Stomach (tissue), 19 donors: ENCODE measurements at places on chromosomes 7 and 10. TPM values are rescaled to one million over a fixed set of nuclear protein-coding genes. Genes with fewer than 3 reads are reported as not detected.

- H3K4me3 ChIP-seq, result no peak overlapping the region
- peaks cover 52% of the 10 kb centered on the region for H3K4me1 ChIP-seq
- no peak overlapping the region for H3K27ac ChIP-seq
- DNase-seq, result no peak
- no peaks in the 10 kb centered on the region for H3K27me3 ChIP-seq
- no peaks in the 10 kb centered on the region for H3K36me3 ChIP-seq
Measured at GRCh38 chr10:44909910-44910309, 1.2 kb upstream of the TMEM72 start.

- no peak for DNase-seq
- H3K4me3 ChIP-seq, result no peak overlapping the region
- no peaks in the 10 kb centered on the region for H3K36me3 ChIP-seq
- no peak overlapping the region for H3K27ac ChIP-seq
- no peaks in the 10 kb centered on the region for H3K27me3 ChIP-seq
- no peaks in the 10 kb centered on the region for H3K4me1 ChIP-seq
Measured at GRCh38 chr10:77036276-77036675, 601.3 kb downstream of the KCNMA1 start.

DNA sequence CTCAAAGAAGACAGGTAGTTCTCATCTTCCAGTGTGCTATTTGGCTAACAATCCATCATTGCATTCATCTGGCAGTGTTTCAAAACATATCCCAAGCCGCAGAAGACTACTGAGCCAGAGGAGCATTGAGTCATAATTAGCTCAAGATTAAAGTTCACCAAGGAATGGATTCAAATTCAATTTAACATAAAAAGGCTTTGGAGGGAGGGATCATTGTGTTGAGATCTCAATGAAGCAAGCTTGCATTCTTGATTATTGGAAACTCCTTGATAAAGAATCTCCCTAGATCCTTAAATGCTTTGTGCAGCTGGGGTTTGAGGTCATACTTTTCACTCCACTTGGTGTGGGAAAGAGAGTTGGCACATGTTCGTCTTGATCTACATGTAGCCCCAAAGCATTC, 142.8 kb upstream of the SEMA3A start:
- H3K27me3 ChIP-seq, result no peaks in the 10 kb centered on the region
- no peaks in the 10 kb centered on the region for H3K4me1 ChIP-seq
- H3K27ac ChIP-seq, result no peak overlapping the region
- DNase-seq, result no peak

DNA sequence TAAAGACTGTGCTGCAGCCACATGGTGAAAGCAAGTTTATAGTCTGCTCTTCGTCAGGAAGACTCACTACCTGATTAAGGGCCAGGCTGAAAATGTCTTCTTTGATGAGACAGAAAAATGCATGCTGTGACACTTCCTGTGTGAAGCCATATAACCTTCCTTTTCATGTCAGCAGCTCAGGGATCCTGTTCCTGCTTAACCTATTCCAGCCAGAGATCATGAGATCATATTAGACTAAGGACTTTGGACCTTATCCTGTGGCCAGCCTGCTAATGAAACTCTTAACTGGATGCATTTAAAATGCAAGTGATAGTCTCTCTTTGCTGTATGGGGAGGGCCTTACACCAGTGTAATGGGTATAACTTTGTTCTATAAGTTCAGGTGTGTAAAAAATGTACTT, 165.2 kb downstream of the PTEN start:
- no peak overlapping the region for H3K27ac ChIP-seq
- H3K4me1 ChIP-seq, result no peaks in the 10 kb centered on the region
- peak; percentile 66 for DNase-seq
- H3K27me3 ChIP-seq, result no peaks in the 10 kb centered on the region
- H3K36me3 ChIP-seq, result no peaks in the 10 kb centered on the region
- H3K4me3 ChIP-seq, result no peak overlapping the region

GRCh38 chr10:80599424-80599847, 61.7 kb downstream of the SH2D4B start:
- H3K27ac ChIP-seq, result no peak overlapping the region
- DNase-seq, result no peak
- H3K4me3 ChIP-seq, result no peak overlapping the region
- H3K27me3 ChIP-seq, result no peaks in the 10 kb centered on the region
- no peaks in the 10 kb centered on the region for H3K4me1 ChIP-seq
- no peaks in the 10 kb centered on the region for H3K36me3 ChIP-seq

GRCh38 chr7:78558566-78558965, 760.0 kb downstream of the PHTF2 start:
- H3K27ac ChIP-seq, result no peak overlapping the region
- DNase-seq, result no peak
- no peak overlapping the region for H3K4me3 ChIP-seq
- no peaks in the 10 kb centered on the region for H3K27me3 ChIP-seq

DNA sequence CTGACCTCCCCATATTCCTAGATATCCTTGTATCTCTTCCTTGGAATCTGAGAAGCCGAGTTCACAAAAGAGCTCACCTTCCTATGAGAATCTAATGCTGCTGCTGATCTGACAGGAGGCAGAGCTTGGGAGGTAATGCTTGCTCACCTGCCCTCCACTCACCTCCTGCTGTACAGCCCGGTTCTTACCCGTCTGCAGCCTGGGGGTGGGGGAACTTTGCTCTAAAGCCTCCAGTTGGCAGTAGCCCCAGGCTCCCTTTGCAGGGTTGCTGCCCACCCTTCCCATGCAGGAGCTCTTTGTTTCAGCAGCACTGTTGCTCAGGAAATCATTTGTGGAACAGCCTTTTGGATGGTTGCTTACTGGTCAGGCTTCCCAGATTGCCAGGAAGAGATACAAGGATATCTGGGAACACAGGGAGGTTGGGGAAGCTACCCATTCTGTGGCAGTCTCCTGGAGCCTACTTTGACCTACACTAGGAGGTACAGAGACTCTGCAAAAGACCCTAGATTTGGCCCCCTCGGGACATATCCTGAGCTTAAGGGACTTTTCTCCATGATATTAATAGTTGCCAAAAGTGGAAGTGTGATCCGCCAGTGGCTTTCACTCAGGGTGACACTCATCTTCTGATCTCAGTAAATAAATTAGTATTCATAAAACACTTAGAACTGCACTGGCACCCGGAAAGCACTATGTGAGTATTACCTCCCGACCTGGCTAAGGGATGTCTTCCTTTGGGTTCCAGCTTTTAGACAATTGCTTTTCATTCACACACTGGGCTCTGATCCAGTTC, 363.7 kb upstream of the PODXL start:
- DNase-seq, result no peak
- no peaks in the 10 kb centered on the region for H3K4me1 ChIP-seq
- H3K27ac ChIP-seq, result no peak overlapping the region
- H3K4me3 ChIP-seq, result no peak overlapping the region
- H3K36me3 ChIP-seq, result no peaks in the 10 kb centered on the region

CNPY1 gene
- total RNA-seq, result 0.18 TPM

ATOH7 gene
- not detected for total RNA-seq

DNA sequence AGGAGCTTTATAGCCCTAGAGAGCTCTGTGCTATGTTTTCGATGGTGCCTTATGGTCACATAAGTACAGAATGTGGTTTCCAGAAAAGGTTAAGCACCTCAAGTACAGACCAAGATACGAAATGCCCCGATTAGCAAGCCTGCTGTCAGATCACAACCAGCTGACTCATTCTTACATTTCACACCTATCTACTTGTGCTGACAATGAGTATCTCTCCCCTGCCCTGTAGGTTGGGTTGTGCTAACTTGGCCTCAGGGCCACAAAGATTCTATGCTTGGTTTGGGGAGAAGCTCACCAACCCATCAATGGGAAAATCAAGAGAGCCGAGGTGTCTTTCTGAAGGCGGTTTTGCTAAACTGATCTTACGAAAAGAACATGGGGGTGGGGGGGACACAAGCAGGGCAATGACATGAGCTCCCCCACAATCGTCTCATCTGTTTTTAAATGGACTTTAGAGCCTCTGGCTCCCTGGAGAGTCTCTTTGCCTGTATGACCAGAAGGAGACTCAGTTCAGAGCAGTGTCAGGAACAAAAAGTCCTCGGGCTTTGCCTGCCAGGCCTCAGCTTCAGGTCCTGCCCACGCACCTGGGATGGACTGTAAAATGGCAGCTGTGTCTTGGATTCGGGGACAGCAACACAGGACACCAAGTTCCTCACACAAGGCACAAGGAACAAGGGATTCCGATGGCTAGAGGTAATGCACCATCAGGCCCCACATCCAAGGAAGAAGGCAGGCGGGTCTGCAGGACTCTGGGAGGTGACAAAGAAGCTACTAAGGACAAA, 55.1 kb downstream of the FAM53B start:
- DNase-seq, result no peak
- peaks cover 21% of the 10 kb centered on the region for H3K4me1 ChIP-seq
- no peak overlapping the region for H3K4me3 ChIP-seq
- H3K27me3 ChIP-seq, result no peaks in the 10 kb centered on the region
- H3K27ac ChIP-seq, result peak overlapping the region; percentile 78
- H3K36me3 ChIP-seq, result peaks cover under 1% of the 10 kb centered on the region

GRCh38 chr7:128887169-128888038, 23.1 kb downstream of the KCP start:
- H3K27ac ChIP-seq, result no peak overlapping the region
- H3K4me1 ChIP-seq, result peaks cover 15% of the 10 kb centered on the region
- H3K36me3 ChIP-seq, result no peaks in the 10 kb centered on the region
- peaks cover 58% of the 10 kb centered on the region for H3K27me3 ChIP-seq

PRF1 gene
- total RNA-seq, result 1.5 TPM

DNA sequence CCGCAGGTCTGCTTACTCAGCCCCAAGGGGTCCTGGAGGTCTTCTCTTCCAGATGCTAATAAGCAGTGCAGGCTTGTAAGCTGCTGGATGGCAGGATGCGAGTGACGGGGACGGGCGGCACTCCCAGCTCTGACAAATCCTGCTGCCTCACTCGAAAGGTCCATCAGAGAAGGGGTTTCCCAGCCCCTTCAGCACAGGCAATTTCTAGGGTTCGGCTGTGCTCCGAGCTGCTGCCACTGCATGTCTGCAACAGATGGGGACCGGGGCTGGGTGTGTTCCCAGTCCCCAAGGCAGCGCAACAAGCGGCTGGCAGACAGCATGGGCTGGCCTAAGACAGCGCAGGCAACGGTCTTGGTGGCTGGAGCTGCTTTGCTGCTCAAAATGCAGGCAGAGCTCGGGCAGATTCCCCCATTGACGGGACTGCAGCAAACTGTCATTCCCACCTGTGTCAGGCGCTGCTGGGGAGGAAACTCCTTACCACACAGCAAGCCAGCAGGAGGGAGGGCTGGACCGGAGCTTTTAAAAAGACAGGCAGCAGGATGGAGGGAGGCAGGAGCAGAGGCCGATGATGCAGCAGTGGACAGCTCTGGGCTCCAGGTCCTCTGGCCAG, 62.4 kb downstream of the PRKAG2 start:
- H3K27ac ChIP-seq, result no peak overlapping the region
- H3K36me3 ChIP-seq, result no peaks in the 10 kb centered on the region
- DNase-seq, result no peak
- H3K27me3 ChIP-seq, result no peaks in the 10 kb centered on the region
- no peak overlapping the region for H3K4me3 ChIP-seq
- peaks cover 41% of the 10 kb centered on the region for H3K4me1 ChIP-seq

DNA sequence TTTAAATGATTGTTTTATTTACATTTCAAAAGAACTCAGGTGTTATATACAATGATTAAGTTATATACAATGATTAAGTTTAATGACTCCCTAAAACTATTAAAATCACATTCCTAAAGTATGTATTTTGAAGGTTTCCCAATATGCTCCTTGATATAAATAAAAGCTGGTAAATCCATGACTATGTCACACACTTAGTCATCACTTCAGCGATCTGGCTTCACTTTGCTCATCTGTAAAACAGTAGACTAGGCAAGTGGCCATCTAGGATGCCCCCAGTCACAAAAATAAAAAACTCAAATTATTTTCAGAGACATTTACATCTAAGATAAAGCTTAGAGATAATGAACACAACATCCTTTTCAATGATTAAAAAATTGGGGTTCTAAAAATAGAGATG, 10.8 kb downstream of the ICA1 start:
- no peak overlapping the region for H3K27ac ChIP-seq
- H3K4me1 ChIP-seq, result peaks cover 13% of the 10 kb centered on the region
- H3K4me3 ChIP-seq, result no peak overlapping the region
- DNase-seq, result no peak

TAS2R41 gene
- total RNA-seq, result 1.5 TPM

DNA sequence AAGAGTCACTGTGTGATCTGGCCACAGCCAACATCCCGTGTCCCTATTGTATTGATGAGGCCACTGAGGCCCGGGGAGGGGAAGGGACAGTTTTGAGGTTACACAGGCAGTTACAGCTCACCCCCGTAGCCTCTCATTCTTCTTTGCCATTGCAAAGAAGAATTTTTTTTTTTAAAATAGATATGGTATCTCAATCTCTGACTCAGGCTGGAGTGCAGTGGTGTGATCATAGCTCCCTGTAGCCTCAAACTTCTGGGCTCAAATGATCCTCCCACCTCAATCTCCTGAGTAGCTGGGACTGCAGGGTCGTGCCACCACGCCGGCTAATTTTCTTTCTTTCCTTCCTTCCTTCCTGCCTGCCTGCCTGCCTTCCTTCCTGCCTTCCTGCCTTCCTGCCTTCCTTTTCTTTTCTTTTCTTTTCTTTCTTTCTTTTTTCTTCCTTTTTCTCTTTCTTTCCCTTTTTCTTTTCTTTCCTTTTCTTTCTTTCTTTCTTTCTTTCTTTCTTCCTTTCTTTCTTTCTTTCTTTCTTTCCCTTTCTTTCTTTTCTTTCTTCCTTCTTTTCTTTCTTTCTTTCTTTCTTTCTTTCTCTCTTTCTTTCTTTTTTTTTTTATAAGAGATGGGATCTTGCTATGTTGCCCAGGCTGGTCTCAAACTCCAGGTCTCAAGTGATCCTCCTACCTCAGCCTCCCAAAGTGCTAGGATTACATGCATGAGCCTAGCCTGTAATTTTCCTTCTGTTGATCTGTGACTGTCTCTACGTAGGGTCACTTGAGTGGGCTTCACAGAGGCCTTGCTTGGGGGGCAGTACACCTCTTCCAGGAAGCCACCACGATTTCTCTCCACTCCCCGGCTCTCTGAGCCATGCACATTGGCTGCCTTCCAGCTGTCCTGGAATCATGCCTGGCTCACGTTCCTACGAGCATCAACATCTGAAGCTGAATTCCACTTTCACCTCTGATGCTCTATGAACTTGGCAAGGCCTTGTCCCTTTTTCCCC, 31.3 kb downstream of the TMEM270 start:
- peak overlapping the region; percentile 73 for H3K27ac ChIP-seq
- H3K36me3 ChIP-seq, result no peaks in the 10 kb centered on the region
- H3K4me1 ChIP-seq, result peaks cover 49% of the 10 kb centered on the region
- no peak overlapping the region for H3K4me3 ChIP-seq

- H3K27me3 ChIP-seq, result peaks cover 59% of the 10 kb centered on the region
- H3K36me3 ChIP-seq, result no peaks in the 10 kb centered on the region
- no peak for DNase-seq
- no peak overlapping the region for H3K27ac ChIP-seq
Measured at GRCh38 chr10:49655099-49655498, 24.4 kb upstream of the C10orf53 start.

DNA sequence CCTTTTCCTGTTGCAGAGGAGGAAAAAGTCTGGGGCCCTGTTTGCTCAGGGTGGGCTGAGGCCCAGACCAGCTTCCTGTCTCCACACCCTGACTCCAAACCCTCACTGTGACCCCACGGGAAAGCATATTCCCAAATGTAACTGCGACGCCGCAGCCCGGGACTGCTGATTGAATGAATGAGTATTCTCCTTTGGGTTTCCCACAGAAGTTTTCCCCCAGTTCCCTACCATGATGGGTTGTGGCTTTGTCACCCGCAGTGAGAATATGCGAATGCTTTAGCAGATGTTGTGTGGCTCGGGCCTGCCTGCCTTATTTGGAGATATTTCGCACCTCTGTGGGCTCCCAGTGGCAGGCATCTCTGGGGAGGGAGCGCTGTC, 50.6 kb downstream of the MGMT start:
- no peaks in the 10 kb centered on the region for H3K36me3 ChIP-seq
- H3K27me3 ChIP-seq, result no peaks in the 10 kb centered on the region
- no peak overlapping the region for H3K27ac ChIP-seq
- no peaks in the 10 kb centered on the region for H3K4me1 ChIP-seq
- no peak for DNase-seq
- no peak overlapping the region for H3K4me3 ChIP-seq

JCAD gene
- total RNA-seq, result 30.3 TPM
